ELF-1 (cell line): ENCODE measurements at places on chromosomes 7 and 10.

DNA sequence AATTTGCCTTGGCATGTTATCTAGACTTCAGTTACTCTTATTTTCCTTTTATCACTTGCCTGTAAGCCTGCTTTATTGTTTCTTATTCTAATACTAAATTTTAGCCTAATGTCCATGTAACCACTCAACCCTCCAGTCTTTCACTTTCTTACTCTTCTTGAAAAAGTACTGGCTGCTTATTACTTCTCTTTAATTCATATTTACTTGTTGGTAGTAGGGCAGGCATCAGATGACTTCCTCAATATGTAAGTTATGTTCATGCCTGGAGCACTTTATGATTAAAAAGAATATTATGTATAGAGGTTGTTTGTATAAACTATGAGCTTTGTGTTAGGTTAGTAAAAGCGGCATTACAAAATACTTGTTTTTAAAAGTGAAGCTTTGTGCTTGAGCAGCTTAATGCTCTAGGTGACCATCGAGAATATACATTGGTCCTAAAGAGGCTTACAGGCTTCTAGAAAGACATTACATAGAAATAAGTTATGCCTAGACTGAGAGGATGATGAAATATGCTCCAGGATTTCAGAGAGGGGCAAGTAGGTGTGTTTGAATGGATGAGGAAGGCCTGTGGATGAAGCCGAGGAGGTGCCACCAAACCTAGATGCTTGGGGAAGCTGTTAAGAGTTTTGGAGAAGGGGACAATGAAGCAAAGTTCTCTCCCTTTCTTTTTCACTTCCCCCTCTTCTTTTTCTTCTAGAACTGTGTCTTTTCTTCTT lies 207.1 kb upstream of the HDAC9 start:
- no peak for DNase-seq

- peak; percentile 83 for DNase-seq
These were observed 1.0 kb upstream of the EPHB6 start for GRCh38 chr7:142853739-142854371.

GRCh38 chr7:150502519-150502918 lies 12.2 kb upstream of the GIMAP7 start:
- no peak for DNase-seq

DNA sequence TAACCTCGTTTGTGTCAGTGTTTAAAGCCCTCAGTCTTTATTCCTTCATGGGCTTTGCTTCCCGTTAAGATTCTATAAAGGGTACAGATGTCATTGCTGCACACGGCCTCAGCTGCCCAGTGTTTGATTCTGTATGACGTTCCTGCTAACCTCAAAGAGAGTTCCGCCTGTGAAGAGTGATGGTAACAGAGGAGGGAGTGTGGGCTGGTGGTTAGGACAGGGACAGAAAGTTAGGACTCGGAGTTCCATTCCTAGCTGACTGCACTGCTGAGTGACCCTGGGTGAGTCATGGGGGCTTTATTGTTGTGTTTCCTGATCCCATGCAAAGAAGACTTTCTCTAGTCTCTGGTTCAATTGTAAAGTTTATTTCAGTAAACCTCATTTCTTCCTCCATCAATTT lies 227.1 kb downstream of the DYNC1I1 start:
- DNase-seq: no peak

- no peak for DNase-seq
These were observed 4.8 kb upstream of the CYP3A43 start for GRCh38 chr7:99822731-99823718.

DNA sequence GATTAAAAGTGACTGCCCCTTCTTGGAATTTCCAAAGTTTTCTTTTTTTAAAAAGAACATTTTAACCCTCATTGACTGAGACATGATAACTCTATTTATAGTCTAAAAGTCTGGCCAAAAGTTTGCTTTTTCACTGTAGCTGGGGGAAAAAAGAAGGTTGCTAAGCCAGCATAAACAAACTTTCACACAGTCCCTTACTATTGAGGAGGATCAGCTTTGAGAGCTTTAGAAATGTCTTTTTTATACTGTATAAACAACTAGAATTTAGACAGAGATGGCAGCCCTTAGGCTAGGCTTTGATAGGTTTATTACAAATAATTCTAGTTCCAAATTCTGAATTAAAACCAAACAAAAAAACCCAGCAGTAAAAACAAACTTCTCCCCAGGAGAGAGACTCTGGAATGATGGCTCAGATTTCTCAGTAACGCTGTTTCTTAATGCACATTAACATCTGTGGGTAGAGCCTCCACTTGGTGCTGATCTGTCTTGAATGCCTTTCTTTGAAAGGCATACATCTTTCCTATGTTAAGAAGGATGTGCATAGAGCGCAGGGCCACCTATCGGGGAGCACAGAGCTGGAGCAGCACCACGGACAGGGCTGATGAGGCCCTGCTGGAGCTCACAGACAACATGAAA lies 100.9 kb upstream of the PDLIM1 start:
- DNase-seq: peak; percentile 40
